ENCODE measurements at places on chromosomes 2 and 18.

DNA sequence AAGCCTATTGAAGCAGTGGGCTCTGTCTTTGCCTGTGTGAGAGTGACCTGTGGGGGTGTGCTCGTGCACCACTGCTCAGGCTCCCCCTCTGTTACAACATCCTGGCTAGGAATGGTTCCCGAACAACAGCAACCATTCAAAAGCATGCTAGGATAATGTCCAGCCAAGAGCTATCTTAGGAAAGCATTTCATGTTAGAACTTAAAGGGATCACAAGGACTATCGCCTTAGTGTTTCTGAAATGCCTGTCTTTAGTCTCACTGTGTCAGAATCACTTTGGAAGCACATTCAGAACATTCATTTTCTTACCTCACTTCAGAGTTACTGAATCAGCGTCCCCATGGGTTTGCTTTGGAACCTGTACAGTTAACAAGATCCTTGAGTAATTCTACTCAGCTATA is 134.9 kb upstream of the DSEL start:
- no peak for DNase-seq

DNA sequence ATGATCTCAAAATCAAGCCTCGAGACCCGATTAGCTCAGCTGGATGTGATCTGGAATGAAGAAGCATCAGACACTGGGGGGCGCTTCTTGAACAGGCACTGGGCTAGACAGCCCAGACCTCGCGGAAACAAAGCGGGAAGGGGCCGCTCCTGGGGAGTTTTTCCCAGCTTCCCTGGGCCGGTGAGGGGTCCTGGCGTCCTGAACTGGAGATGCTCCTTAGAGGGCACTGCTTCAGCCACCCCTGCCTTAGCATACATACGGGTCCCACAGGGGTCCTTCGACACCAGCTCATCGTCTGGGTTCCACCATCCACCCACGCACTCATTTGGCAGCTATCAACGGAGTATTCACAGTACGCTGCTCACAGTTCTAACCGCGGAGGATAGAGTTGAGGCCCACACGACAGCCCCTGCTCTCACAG is 146.7 kb downstream of the TSN start:
- DNase-seq: no peak

DNA sequence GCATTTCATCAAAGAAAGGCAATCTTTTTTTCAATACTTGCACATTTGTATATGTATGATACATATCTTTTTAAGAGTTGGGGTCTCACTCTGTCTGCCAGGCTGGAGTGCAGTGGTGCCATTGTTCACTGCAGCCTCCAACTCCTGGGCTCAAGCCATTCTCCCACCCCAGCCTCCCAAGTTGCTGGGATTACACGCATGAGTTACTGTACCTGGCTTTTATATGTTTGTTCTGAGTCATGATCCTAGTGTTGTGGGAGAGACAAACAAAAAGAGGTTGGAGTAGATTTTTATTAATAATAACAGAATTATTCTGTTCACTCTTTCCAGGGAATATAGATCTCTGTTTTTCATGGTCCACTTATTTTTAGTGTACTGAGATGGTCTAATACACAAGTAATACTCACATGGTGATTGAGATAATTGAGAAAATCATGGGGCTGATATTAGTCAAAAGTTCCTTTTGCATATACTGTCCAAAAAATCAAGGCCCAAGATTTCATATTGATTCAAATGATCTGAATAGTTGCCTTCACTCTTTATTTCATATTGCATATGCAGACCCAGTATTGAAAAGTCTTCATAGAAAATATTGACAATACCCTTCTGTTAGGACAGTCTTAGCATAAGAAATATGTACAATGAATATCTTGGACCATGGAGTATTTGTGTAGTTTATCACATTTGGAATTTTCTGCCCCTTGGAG is 138.3 kb downstream of the FMNL2 start:
- DNase-seq: no peak

- DNase-seq: no peak
Measured at GRCh38 chr2:86430368-86430767, 10.8 kb upstream of the KDM3A start.

DNA sequence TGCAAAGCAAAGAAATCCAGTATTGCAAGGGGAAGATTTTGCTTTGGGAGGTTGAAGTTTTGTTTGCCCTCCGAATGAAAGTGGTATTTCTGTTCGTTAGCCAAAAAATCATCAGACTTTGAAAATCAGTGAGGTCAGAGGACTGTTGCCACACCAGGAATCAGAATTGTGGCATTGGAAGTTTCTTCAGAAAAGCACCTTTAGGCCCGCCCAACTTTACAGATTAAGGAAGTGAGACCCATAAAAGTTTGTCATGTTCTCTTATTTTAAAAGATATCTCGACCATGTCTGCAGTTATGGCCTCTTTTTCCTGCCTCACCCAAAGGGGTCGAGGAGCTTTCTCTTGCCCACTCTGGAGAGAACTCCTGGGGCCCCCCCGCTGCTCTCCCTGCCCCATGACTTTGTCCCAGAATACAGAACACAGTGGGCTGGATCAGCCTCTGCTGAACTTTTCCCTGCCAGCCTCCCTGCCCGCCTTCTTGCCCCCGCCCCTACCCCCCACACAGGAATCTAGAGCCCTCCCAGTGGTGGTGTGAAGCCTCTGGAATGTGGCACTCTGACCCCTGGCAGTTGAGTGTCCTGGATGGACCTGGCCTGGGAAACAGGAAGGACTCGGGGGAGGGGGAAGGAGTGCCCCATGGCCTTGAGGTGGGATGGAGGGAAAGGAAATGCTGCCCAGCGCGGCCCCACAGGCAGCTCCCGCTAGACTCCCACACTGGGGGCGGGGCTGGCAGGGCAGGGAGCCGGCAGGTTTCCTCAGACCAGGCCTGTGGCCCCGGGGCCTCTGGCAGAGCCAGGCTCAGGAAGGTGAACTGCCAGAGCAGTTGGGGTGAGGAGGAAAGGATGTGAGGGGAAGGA is 25.3 kb downstream of the CRIM1 start:
- peak; percentile 75 for DNase-seq

GRCh38 chr18:24231773-24232735 is 93.2 kb downstream of the CABYR start:
- DNase-seq: peak; percentile 12

GRCh38 chr18:39655341-39655740 is 2089.7 kb upstream of the CELF4 start:
- DNase-seq: no peak

DNA sequence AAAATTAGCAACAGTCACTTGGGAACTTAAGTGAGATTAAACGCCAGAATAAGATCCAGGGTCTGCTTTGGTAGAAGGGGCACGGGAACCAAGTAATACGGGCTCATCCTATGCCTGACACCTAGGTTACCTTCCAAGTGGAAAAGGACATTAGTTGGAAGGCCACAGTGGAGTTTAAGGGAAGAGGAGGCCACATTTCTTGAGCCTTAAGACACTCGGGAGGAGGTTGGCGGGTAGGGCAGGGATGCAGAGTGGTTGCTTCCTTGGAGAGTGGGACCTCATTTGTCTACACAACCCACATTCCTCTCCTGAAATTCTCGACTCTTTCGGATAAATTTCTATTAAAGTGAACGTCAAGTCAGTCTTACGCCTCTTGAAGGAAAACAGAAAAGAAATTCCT is 510 bp upstream of the DNAH6 start:
- no peak for DNase-seq

DNA sequence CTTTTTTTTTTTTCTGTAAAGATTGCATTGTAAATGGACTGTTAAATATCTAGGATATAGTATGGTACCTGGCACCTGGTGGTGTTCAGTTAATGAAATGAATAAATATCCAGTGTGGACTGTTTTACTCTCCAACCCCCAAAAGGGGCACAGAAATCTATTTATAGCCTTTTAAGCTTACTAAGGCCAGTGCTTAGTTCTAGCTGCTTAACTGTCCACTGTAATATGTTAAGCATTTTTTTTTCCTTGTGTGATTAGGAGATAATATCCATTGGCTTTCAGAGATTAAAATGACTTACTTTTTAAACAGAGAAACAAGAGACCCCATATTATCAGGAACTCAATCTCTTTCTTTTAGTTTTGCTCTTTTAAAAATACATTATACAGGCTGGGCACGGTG is 84.4 kb downstream of the ZNF532 start:
- no peak for DNase-seq

GRCh38 chr2:59733970-59734369 is 819.5 kb downstream of the BCL11A start:
- no peak for DNase-seq

- DNase-seq: no peak
Measured at GRCh38 chr2:27262379-27263286, at the start of gene SLC30A3. SLC30A3 (minus strand) TSS chr2:27263047; CDS start chr2:27262906, 141 bp downstream.

DNA sequence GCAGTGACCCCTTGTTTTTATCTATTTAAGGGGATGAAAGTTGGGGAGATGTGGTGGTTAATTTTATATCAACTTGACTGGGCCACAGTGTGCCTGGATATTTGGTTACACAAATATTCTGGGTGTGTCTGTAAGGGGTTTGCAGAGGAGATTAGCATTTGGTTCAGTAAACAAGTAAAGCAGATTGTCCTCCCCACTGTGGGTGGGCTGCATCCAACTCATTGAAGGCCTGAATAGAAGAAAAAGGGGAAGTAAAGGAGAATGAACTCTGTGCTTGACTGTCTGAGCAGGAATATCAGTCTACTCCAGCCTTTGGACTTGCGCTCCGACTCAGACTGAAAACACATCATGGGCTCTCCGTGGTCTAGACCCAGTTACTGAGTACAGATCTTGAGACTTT is 80.9 kb downstream of the GCA start:
- DNase-seq: no peak

DNA sequence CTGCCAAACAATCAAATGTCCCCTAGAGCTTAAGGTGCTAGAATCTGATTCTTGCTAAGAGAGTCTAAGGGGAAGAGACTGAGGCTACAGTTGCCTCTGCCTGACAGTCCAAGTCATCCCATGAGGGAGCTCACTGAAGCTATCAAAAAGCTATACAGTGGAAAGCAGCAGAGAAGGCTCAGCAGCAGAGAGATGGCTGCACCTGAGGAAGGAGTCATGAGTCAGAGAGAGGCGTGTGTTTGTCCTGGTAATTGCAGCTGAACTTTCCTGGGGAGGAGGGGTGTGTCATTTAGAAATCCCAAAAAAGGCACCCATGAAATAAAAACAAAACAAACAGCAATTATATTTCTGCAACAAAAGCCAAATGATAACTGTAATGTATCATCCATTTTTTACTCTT is 305.2 kb upstream of the UBE2E3 start:
- DNase-seq: no peak

DNA sequence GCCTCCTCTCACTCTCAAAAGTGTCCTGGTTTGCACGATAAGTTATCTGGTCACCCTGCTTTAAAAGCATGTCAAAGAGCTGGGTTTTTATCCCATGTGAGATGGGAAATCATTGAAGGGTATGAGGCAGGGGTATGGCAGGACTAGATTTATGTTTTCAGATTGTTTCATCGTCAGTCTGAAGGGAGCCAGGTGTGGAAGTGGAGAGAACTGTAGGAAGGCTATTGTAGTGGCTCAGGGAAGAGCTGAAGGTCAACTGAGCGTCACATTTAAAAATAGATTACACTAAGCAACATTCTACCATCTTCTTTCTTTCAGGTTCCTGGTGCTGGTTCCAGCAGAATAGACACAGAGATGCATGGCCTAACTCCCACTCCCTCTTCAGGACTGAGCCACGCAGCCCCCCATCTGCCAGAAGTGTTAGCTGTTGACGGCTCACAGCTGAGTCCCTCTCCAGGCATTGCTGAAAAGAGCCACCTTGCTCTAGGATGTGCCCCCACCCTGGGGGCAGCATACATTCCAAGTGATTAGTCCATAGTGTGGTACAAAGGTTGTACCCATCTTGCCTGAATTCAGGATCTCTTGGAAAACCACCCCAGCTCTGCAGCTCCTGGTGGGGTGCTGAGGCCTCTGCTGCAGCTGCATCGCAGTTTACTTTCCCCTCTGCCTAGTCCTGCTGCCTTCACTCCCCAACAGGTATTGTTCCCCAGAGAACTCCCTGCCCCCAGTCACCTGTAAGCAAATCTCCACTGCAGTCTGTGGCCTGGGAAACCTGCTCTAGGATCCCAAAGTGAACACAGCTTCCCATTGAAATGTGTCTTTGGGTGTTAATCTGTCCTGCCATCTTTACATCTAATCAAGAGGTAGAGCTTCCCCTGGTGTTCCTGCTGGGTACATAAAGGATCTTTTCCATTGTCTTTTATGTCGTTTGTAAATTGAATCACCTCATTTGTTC is 79.5 kb upstream of the KLF7 start:
- DNase-seq: no peak

DNA sequence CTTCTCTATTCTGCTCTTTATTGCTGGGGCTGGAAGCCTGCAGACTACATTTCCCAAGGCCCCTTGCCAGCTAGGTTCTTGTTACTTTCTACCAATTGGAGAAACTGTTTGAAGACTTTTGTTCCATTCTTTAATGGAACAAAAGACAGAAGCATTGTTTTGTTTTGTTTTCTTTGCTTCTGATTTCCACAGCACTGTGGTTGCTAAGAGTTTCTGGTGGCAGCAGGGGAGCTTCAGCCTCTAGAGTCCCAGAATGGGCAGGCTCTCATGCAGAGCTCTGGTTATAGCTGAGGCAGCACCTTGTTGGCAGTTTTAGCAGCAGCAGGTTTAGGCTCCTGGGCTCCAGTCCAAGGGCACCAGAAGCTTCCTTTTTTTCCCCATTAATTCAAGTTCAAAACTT is 234.3 kb downstream of the ETAA1 start:
- DNase-seq: no peak

- DNase-seq: peak; percentile 99
Measured at GRCh38 chr18:11857177-11857887, 6.1 kb downstream of the CHMP1B start.

- no peak for DNase-seq
Measured at GRCh38 chr2:232436381-232437194, 19.4 kb upstream of the ALPI start.

- no peak for DNase-seq
Measured at GRCh38 chr18:10368456-10369453, 85.7 kb upstream of the APCDD1 start.

GRCh38 chr2:7427293-7428060 is 510.3 kb downstream of the RNF144A start:
- peak; percentile 59 for DNase-seq

DNA sequence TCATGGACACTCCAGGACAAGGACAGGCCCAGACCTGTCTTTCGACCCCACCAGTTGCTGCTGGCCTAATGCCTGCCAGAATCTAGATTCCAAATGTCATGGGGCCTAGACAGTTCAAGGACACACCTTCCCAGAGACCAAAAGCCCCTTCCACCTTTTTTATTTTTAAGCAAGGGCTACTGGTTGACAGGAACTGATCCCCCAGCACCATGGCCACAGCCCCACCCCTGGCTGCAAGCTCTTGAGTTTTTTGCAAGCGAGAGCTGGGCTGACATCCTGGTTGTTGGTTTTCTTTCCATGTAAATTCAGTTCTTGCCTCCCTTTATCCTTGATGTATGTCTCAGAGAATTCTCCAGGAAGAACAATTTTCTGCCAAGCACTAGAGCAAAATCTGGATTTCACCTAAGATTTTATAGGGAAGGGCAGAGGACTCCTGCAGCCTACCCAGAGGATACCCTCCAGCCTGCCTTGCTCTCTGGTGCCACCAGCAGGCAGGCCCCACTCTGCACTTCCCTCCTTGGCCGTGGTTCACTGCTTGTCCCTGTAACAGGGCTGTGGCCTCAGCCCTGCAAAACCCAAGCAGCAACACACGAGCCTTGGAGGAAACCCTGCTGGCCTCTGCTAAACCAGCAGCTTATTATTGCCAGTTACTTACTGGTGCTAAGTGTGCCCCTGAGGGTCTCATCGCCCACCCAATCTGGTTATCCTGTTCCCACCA is 97.7 kb downstream of the TWIST2 start:
- DNase-seq: no peak

- DNase-seq: peak; percentile 39
Measured at GRCh38 chr18:28409811-28410210, 232.9 kb upstream of the CDH2 start.

Data from LHCN-M2 (cell line).